ENCODE measurements at places on chromosomes 4 and X.

GRCh38 chrX:127568691-127569090 lies 483.5 kb downstream of the ACTRT1 start:
- DNase-seq = no peak

DNA sequence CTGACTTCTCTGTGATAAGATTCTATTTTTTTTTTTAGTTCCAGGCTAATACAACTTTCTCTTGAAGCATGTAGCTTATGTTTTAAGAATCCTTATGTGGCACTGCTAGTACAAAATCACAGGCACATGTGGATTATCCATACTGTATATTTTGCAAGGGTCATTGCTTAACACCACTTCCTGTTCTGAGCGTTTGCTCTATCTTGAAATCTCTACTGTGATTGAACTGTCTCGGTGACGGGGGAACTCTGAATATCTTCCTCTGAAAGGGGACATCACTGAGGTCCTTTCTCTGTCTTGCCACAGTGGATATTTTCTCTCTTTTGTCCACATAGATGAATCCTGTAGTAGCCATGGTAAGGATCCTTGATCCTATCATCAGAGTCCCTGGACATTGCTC lies 2.1 kb upstream of the WFS1 start:
- no peak for DNase-seq

DNA sequence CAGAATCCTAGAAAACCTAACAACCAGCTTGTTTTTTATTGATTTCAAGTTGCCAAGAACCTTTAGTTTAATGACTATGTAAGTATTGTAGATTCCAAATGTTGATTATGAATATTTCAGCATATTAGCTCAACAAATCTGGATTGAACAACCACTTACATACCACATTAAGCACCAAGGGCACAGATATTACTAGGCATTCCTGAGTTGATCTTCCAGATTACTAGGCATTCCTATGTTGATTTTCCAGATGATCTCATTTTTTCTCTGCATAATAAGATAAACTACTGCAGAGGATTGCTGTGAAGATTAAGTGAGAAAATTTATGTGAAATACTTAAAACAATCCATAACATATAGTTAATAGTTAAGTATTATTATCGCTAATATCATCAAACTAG lies 17.4 kb upstream of the DCAF8L1 start:
- no peak for DNase-seq

DNA sequence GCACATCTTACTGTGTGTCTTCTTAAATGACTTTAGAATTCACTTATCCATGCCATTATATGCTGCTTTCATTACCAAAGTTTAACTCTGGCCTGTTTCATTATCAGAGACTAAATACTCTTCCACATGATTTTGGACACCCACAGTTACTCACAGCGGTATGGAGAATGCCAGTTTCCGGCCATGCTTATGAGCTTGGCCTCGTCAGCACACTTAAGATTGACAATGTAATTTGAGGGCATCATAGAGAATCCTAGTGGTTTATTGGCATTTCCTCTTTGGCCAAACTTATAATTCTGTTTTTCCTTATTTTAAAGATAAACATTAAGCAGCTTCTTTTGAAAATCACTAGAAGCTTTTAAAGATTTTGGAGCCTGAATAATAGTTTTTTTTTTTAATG lies 104.5 kb downstream of the IRF2 start:
- no peak for DNase-seq

DNA sequence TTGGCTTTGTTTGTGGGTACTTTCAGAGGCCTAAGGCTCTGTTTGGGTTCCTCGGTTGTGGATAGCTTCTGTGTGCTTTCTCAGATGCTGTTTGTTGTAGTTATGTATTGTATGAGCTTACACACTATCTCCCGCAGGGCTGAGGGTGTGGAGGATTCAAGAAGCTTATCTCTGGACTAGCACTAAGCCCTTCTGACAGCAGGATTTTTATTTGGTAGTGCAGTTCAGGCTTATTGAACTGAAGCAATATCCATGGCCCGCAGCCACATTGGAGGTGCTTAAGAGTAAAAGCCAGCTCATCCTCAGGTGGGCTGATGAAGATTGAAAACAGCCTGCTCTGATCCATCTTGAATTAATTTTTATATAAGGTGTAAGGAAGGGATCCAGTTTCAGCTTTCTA lies 128.2 kb downstream of the RASGEF1B start:
- no peak for DNase-seq

DNA sequence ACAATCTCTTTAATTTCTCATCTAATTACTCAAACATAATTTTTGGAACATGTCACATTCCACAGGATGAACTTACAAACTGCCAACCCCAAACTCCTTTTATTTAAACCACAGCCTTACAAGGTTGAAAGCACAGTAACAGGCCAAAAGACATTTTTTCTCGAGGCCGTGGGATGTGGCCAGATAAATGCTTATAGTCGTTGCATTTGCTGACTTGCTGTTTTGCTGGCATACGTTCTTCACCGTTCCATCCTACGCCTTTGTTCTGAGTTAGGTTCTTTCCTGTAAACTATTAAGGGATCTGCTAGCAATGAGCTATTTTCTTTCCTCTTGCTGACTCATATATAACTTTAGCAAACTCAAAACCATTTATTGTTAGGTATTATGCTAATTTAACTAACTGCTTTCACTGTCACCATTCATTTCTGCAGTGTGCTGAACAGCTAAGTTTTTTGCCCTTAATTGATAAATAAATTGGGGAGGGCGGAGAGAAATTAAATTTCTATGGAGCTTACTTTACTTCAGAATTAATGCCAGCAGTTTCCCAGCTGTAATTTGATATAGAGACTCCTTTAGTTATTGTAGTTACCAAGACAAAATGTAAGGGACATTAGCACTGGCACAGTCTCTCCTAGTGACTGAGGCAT lies 135.1 kb upstream of the PACRGL start:
- no peak for DNase-seq

DNA sequence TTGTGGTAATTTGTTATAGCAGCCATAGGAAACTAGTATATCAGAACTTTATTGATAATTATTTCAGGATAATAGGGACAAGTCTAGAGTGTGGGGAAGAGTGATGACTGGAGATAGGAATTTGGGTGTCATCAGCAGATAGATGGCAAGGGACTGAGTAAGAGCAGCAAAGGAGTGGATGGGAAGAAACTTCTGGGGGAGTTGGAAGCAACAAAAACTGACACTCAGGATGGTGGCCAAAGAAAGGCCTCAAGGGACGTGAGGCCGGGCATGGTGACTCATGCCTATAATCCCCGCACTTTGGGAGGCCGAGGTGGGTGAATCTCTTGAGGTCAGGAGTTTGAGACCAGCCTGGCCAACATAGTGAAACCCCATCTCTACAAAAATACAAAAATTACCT lies 9.1 kb upstream of the SLC25A5 start:
- DNase-seq = no peak

GRCh38 chrX:110561034-110561433 lies 202.4 kb downstream of the RTL9 start:
- DNase-seq = no peak

GRCh38 chr4:83522239-83522638 lies 13.7 kb upstream of the GPAT3 start:
- DNase-seq = no peak

DNA sequence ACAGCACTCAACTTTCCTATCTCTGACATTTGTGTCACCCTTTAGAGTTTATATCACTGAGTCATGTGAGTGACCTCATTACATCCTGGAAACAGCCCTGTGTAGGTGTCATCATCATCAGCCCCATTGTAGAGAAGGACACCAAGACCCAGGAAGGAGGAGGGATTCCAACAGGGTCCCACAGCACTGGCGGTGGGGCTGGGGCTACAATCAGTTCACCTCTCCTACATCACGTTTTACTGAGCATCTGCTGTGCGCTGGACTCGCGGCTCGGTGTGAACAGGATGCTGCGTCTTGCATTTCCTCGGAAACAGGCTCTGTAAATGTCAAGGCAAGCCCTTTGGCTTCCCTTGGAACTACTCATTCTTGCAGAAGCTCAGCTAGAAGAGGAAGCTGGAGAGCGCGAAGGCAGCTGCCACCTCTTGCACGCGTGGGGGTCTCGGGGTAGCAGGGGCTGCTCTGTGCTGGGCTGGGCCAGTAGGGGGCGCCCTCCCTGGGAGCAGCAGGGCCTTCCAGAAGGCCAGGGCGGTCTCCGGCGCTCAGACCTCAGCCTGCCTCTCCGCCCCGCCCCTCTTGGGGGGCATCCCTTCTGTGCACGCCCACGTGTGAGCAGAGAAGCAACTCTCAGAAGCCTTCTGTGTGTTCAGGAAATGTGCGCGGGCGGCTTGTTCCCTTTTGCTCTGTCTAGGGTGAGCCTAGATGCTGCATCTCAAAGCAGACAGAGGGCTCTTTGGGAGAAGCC lies 29.0 kb downstream of the REELD1 start:
- DNase-seq = no peak

- no peak for DNase-seq
Measured at GRCh38 chr4:128649575-128650205, 159.8 kb upstream of the JADE1 start.

- no peak for DNase-seq
Measured at GRCh38 chr4:44071959-44072955, 376.4 kb downstream of the KCTD8 start.

Measured in NCI-H1436 treated with DMSO at 0.1 percent for 48 hours (cell line).